8988T (cell line): ENCODE measurements at places on chromosomes 5 and 9.

- DNase-seq: no peak
Observed at GRCh38 chr5:131209506-131210150, 38.9 kb downstream of the LYRM7 start.

GRCh38 chr5:10689391-10690081, 71.5 kb downstream of the DAP start:
- peak; percentile 87 for DNase-seq

DNA sequence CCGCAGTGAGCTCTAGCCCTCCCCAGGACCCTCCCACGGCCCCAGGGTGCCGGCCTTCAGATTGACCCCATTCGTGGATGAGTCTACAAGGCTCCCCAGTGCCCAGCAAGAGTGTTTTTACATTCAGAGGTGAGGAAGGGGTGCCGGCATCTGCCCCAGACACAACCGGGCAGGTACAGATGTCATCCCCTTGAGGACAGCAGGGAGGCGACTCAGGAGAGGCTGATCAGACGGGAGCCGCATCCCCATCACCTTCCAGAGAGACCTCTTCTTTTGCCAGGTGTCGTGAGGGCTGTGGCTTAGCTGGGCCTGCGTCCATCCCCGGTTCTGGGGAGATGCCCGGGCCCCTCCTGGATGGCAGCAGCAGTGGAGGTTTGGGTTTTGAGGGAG, 4.3 kb upstream of the LRRC14B start:
- DNase-seq: no peak

DNA sequence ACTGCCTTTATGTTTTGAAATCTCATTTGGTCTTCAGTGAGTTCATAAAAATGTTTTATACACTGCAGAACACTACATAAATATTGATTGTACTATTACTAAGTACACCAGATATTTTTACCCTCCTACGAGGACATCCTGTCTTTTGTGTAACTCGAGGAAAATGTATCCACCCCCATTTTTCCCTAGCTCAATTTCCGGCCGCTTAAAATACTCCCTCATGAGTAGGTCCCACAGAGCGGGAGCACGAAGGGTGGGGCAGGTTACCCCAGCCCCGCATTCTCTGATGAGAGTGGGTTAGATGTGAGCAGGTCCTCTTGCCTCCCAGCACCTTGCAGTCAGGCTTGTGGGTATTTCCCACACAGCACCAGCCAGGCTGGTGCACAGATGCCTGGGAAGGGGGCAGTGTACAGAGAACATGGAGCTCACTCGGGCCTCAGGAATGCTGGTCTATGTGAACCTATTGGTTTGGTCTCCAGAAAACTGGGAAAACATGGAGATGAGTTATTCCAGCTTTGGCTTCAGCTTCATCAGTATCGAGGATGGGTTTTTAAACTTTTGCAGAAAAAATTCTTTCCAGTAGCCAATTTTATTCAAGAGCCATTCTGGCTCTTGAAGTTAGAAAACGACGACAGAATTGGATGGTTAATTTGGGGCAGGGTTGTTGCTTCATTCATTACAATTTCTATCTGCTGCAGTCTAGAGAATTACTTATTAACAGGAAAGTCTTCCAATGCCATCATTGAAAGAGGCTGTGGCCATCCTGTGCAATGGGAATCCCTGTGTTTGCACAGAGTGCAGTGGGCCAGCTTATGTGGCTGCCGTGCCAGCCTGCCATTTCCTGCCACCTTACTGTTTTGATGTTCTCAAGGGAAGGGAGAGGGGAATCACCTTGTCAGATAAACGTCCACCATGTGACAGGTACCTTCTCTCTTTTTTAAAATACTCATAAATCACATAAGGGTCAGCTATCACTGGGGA, 73.2 kb downstream of the WDR41 start:
- no peak for DNase-seq

GRCh38 chr9:27542508-27542907, 12.9 kb upstream of the MOB3B start:
- DNase-seq: no peak

GRCh38 chr9:34343090-34343489, 13.7 kb downstream of the NUDT2 start:
- no peak for DNase-seq

GRCh38 chr9:73093016-73093739, 58.5 kb upstream of the ANXA1 start:
- no peak for DNase-seq

- DNase-seq: no peak
Observed at GRCh38 chr9:27534131-27534530, 4.5 kb upstream of the MOB3B start.

- DNase-seq: no peak
Observed at GRCh38 chr5:59835800-59836199, 57.7 kb downstream of the PDE4D start.

GRCh38 chr9:114486205-114486963, 18.9 kb downstream of the WHRN start:
- no peak for DNase-seq

GRCh38 chr5:96247708-96248107, 185.3 kb downstream of the PCSK1 start:
- DNase-seq: no peak

- no peak for DNase-seq
Observed at GRCh38 chr5:170233358-170233892, 640 bp downstream of the C5orf58 start.

GRCh38 chr5:91293131-91293530, 90.0 kb downstream of the ARRDC3 start:
- DNase-seq: no peak

GRCh38 chr5:125668884-125669283, 754.3 kb upstream of the GRAMD2B start:
- DNase-seq: no peak

DNA sequence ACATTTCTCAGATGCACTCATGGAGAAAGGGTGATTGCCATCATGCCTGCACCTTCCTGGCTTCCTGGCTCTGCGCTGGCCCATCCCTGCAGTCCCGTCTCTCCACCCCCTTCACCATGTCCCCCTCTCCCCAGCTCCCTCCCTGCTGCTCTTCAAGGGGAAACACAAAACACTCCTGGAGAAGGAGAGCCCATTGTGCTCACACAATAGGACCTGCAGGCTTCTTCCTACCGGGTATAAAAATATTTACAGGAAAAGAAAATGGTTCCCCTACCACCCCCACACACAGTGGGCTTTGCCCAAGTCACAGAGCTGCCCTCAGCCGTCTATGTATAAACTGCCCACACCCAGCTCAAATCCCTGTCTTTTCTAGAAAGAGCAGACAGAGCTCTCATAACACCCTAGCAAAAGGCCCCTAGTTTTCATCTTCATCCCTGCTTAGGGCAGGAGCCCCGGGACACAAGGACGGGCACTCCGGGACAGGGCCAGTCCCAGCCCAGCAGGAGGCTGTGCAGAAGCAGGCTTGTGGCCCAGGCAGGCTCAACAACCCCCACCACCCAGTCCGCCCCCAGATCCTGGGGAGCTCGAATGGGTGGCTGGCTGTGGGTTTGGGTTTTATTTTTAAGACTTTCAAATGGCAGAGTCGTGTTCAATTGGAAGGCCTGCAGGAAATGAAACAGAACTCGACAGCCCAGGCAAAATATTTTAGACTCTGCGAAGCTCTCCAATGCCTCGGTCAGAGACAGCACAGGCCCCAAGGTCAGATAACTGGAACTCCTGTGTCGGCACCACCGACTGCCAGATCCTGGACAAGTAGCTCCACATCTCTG, 77.3 kb downstream of the LRSAM1 start:
- DNase-seq: no peak

GRCh38 chr5:45694255-45694814, 1.8 kb downstream of the HCN1 start:
- no peak for DNase-seq

GRCh38 chr9:87375397-87376073, 122.1 kb upstream of the DAPK1 start:
- no peak for DNase-seq

- no peak for DNase-seq
Observed at GRCh38 chr9:126678989-126679388, 65.3 kb downstream of the LMX1B start.

GRCh38 chr9:8816361-8816760, 1016.8 kb upstream of the DMAC1 start:
- no peak for DNase-seq

GRCh38 chr9:89536145-89536574, 38.2 kb upstream of the SEMA4D start:
- DNase-seq: no peak

DNA sequence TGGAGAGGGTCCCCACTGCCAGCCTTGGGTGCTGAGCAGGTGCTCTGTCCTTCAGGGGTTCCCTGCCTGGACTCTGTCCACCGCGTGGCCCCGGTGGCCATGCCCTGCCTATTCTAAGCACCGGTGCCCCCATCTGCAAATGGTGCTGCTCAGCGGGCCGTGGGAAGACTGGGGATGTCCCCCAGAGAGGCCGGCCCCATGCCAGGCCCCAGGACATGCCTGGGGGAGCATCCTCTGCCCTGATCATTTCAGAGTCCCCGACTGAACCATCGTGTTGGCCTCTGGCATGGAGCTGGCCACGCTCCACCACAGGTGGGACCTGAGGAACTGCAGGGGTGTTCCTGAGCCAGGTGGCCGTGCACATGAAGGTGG, 64.7 kb downstream of the RXRA start:
- no peak for DNase-seq

DNA sequence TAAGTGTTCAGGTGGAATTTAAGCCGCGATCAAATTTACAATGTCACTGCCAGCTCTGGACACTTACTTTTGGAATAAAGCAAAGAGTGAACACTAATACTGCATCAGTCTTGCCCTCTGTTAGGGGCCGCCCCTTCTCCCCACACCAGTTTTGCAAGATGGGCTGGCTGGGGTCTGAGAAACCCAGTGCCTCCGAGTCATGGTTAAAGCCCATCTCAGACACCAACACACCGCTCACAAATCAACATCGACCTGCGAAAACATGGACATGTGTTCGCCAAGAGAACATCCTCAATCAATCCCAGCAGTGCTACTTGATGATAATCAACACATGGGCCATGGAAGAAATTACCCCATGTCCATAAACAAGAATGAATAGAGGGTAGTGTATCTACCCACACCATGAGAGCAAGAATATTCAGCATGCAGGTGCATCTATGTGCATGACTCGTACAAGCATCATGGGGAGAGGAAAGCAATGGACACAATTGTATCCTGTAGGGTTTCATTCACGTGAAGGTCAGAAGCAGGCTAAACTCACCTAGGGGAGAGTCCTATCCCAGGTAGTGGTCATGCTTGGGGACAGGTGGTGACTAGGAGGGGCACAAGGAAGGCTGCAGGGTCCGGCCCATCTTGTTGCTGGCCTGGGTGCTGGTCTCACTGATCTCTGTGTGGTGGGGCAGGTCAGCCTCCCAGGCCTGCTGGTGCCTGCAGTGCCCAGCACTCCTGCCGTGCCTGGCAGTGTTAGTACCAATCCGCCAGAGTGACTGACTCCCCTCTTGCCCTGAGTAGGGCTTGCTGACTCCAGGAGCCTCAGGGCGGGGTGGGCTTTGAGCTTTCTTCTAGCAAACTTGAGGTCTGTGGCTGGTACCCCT, 5.0 kb downstream of the S1PR3 start:
- DNase-seq: no peak

- DNase-seq: no peak
Observed at GRCh38 chr5:157197086-157197485, 16.4 kb downstream of the ITK start.

GRCh38 chr5:168014433-168015123, 276.9 kb upstream of the WWC1 start:
- DNase-seq: no peak

DNA sequence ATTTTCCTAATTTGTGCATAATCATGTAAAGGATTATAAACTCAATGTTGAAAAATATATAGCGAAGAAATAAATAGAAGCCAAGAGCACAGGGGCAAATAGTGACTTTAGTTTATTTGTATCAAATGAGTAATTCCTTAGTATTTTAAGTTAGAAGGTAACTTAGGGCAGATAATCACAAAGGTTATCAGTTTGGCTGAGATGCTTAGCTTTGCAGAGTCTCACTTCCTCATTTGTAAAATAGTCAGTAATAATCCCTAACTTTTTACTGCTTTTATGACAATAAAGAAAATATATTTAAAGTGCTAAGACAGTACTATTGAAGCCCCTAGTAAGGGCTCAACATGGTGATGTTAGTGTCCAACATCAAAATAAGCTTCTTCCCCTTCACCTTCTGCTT, 297.4 kb upstream of the TUSC1 start:
- DNase-seq: no peak

DNA sequence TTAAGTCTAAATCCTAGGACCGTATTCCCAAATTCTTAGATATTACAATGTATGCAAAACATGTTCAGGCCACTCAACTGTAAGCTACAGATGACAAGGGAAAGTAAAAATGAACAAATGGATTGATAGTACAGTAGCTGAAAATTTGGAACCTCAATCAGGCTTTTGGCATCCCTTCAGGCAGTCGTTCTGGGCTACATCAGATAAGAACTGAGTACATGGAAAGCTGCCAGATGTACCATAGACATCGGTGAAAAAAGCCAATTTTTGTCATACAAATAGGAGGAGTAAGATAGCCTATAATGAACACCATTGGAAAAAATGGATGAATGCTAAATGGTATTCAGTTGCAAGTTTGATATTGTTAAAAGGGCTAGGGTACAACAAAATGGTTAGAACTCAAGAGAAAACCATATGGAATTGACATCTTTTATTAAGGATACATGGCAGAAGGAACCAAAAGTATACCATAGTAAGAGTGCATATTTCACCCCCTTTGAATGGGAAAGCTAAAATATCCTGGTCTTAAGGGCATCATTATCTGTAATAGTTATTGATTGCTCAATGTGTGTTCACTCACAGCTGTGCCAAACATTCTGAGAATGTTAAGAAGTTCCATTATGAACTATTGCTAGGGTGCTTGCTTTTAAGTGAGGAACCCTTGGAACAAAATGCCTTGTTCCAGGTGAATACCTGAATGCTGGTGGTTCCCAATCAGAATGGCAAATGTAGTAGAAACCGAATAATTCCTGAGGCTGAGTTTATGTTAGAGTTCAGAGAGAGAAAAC, 86.4 kb downstream of the NR3C1 start:
- no peak for DNase-seq

GRCh38 chr9:135914921-135915320, 7.6 kb upstream of the CAMSAP1 start:
- no peak for DNase-seq
